ENCODE measurements at places on chromosomes 12 and 14. TPM values are rescaled to one million over a fixed set of nuclear protein-coding genes. Genes with fewer than 3 reads are reported as not detected.
A peak's percentile ranks its signal among the peaks of the same experiment; 100 is the strongest.

ASCL1 gene
- total RNA-seq = not detected

DNA sequence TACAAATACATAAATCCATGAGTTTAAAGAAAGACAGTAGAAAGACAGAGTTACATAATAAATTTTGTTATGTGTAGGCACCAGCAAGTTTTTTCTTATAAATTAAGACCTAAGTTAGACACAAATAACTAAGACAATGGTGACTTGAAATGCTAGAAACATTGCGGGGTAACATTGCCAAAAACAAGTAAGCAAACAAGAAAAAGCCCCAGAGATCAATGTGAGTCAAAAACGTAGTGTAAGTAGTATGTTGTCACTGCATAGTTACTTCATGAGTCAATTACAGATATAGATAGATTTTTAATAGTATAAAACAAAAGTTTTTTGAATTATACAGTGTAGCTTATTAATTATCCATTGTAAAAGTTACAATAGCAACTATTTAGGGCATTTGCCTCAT lies 83.4 kb downstream of the CNTN1 start:
- no peaks in the 10 kb centered on the region for H3K4me1 ChIP-seq
- no peaks in the 10 kb centered on the region for H3K27me3 ChIP-seq
- no peaks in the 10 kb centered on the region for H3K36me3 ChIP-seq
- DNase-seq = no peak

GRCh38 chr12:118816296-118816695 lies 165.0 kb upstream of the SRRM4 start:
- H3K4me1 ChIP-seq = no peaks in the 10 kb centered on the region
- H3K27ac ChIP-seq = no peak overlapping the region
- no peaks in the 10 kb centered on the region for H3K27me3 ChIP-seq

GRCh38 chr14:79279645-79280597 lies 931.4 kb downstream of the DIO2 start:
- no peak overlapping the region for H3K27ac ChIP-seq
- H3K36me3 ChIP-seq = no peaks in the 10 kb centered on the region
- H3K27me3 ChIP-seq = peaks cover 35% of the 10 kb centered on the region
- H3K4me3 ChIP-seq = no peak overlapping the region
- no peaks in the 10 kb centered on the region for H3K4me1 ChIP-seq

LBHD2 gene
- not detected for total RNA-seq

TMEM30B gene
- 3.5 TPM for total RNA-seq

GRCh38 chr14:89342049-89342448 lies 75.0 kb downstream of the FOXN3 start:
- H3K27me3 ChIP-seq = no peaks in the 10 kb centered on the region
- H3K4me3 ChIP-seq = no peak overlapping the region
- peaks cover 3% of the 10 kb centered on the region for H3K36me3 ChIP-seq

GNPNAT1 gene
- 7.8 TPM for total RNA-seq

GRCh38 chr14:77026166-77026929 lies 2.2 kb downstream of the IRF2BPL start:
- H3K36me3 ChIP-seq = peaks cover 3% of the 10 kb centered on the region
- peak overlapping the region; percentile 81 for H3K27ac ChIP-seq
- no peak for DNase-seq
- peak overlapping the region; percentile 98 for H3K4me3 ChIP-seq
- peaks cover 36% of the 10 kb centered on the region for H3K4me1 ChIP-seq

DNA sequence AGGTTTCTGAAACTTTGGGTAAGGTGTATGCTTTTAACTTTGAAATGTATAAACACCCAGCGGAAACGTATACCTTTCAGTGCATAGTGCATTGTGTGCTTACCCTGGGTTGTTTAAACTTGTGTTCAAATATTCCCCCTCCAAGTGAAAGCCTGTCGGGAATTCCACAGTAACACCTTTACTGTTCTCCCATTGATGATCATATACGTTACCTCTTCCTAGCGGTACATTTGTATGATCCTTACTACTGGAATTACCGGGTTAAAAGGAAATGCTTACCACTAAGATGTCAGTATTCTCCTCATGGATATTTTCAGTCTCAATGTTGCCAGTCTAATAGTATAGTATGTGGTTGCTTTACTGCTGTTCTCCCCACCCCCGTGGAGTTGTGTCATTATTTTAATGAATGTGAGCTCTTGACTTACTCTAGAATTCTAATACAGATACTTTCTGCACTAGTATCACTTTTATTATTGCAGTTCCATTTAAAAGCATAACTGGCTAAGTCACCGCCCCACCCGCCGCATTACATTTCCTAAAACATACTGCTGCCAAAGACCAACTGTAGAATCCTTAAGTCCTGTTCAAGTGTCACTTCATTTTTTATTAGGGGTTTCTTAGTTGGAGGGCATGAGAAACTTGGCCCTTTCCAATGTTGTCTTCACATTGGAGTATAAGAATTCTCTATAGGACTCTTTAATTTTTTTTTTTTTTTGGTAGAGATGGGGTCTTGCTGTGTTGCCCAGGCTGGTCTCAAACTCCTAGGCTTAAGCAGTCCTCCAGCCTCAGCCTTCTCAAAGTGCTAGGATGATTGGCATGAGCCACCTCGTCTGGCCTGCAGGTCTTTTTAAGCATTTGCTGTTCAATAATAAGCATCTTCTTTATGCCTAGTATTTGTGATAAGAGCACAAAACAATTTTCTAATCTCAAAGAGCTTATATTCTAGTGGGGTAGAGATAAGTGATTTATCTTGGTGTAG lies 24.9 kb downstream of the NUDT4 start:
- no peaks in the 10 kb centered on the region for H3K36me3 ChIP-seq
- peaks cover 2% of the 10 kb centered on the region for H3K4me1 ChIP-seq
- peak overlapping the region; percentile 34 for H3K27ac ChIP-seq
- H3K4me3 ChIP-seq = peak overlapping the region; percentile 19
- H3K27me3 ChIP-seq = no peaks in the 10 kb centered on the region

KRT83 gene
- total RNA-seq = not detected

GRCh38 chr14:76396714-76397187 lies 20.8 kb downstream of the ESRRB start:
- no peaks in the 10 kb centered on the region for H3K36me3 ChIP-seq
- DNase-seq = no peak
- no peak overlapping the region for H3K4me3 ChIP-seq
- H3K4me1 ChIP-seq = no peaks in the 10 kb centered on the region
- peaks cover 58% of the 10 kb centered on the region for H3K27me3 ChIP-seq
- H3K27ac ChIP-seq = no peak overlapping the region

DNA sequence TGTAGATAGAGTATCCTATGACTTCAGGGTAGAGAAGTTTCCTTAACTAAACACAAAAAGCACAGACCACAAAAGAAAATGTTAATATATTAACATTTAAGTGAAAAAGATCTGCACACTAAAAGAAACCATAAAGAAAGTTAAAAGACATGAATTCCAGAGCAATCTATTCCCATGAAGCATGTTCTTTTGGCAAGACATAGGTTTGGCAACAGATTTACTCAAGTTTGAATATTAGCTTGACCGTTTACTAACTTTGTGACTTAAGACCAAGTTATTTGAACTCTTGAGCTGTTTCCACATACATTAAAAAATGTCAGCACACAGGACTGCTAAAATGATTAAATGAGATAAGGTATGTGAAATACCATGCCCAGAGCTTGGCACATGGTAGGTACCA lies 35.7 kb upstream of the GZMB start:
- no peak for DNase-seq
- H3K4me3 ChIP-seq = no peak overlapping the region
- H3K4me1 ChIP-seq = peaks cover 19% of the 10 kb centered on the region
- no peaks in the 10 kb centered on the region for H3K27me3 ChIP-seq
- H3K36me3 ChIP-seq = peaks cover 5% of the 10 kb centered on the region
- H3K27ac ChIP-seq = no peak overlapping the region

DNA sequence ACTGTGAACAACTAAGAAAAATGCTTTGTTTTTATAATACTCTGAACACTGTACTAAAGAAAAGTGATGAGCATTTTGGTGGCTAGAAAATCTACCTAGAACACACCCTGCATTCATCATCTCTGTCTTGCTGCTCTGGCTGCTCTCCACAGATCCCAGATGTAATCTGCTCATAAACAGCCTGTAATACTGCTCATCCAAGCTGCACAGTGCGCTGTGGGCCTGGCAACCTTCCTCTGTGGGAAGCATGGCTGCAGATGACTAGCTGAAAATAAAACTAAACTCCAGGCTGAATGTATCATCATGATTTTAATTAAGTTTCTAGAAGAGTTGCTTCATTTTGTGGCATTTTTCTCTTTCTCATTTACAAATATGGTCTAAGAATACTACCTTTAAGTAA lies 200.7 kb downstream of the SLC2A13 start:
- no peaks in the 10 kb centered on the region for H3K36me3 ChIP-seq
- no peak overlapping the region for H3K27ac ChIP-seq
- H3K4me1 ChIP-seq = no peaks in the 10 kb centered on the region

GRCh38 chr12:574475-575128 lies 88.6 kb downstream of the NINJ2 start:
- DNase-seq = no peak
- peaks cover 6% of the 10 kb centered on the region for H3K4me1 ChIP-seq
- no peaks in the 10 kb centered on the region for H3K27me3 ChIP-seq
- H3K27ac ChIP-seq = peak overlapping the region; percentile 29

GRCh38 chr12:104351057-104351983 lies 47.8 kb downstream of the EID3 start:
- H3K27me3 ChIP-seq = no peaks in the 10 kb centered on the region
- no peak overlapping the region for H3K27ac ChIP-seq
- peaks cover 5% of the 10 kb centered on the region for H3K36me3 ChIP-seq
- DNase-seq = no peak
- peaks cover 5% of the 10 kb centered on the region for H3K4me1 ChIP-seq

- H3K4me3 ChIP-seq = no peak overlapping the region
- H3K4me1 ChIP-seq = peaks cover 10% of the 10 kb centered on the region
- no peak for DNase-seq
- H3K27me3 ChIP-seq = peaks cover 7% of the 10 kb centered on the region
Measured at GRCh38 chr12:75698052-75698451, 186.6 kb upstream of the KRR1 start.

GRCh38 chr14:67567654-67568053 lies 32.4 kb downstream of the PIGH start:
- DNase-seq = no peak
- H3K36me3 ChIP-seq = no peaks in the 10 kb centered on the region
- no peak overlapping the region for H3K4me3 ChIP-seq
- peak overlapping the region; percentile 43 for H3K27ac ChIP-seq

- no peak overlapping the region for H3K4me3 ChIP-seq
- H3K27me3 ChIP-seq = peaks cover 8% of the 10 kb centered on the region
- DNase-seq = no peak
- no peak overlapping the region for H3K27ac ChIP-seq
- peaks cover 3% of the 10 kb centered on the region for H3K4me1 ChIP-seq
Measured at GRCh38 chr14:20564501-20564997, 3.7 kb upstream of the RNASE9 start.

- no peak for DNase-seq
- H3K4me3 ChIP-seq = no peak overlapping the region
- no peaks in the 10 kb centered on the region for H3K4me1 ChIP-seq
- peaks cover 9% of the 10 kb centered on the region for H3K36me3 ChIP-seq
Measured at GRCh38 chr12:27639265-27639664, 57.0 kb upstream of the REP15 start.

- DNase-seq = no peak
- H3K36me3 ChIP-seq = no peaks in the 10 kb centered on the region
- H3K27ac ChIP-seq = no peak overlapping the region
Measured at GRCh38 chr12:101097829-101098580, 112.0 kb downstream of the SLC5A8 start.

NYNRIN gene
- 0.22 TPM for total RNA-seq

DNA sequence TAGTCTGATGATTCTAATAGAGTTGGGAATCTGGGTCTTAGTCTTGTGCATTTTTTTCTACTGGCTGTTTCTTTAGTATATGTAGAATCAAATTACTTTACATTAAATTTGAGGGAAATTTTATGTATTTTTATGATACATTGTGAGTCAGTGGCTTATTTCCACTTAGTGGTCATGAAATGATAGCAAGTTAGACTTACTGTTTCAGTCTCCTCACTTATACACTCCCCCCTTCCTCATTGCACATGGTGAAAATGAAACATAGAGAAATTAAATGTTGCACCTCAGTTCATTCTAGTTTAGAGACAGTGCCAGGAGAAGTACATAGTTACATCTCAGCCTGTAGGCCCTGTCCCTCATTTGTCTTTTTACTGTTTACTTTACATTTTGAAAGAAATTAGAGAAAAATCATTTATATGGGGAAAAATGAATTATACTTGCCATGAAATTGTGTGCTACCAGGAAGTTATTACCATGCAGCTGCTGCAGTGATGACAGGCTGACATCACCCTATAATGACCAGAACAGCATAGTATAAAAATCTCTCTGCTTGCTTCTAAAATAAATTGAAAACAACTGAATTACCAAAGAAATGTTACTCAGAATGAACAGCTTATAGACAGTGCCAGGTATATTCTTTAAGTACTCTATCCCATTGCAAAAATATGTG lies 113.2 kb downstream of the TRMT5 start:
- H3K36me3 ChIP-seq = no peaks in the 10 kb centered on the region
- no peak for DNase-seq
- H3K27me3 ChIP-seq = no peaks in the 10 kb centered on the region
- H3K4me3 ChIP-seq = no peak overlapping the region
- peak overlapping the region; percentile 19 for H3K27ac ChIP-seq

- DNase-seq = no peak
- H3K36me3 ChIP-seq = peaks cover 10% of the 10 kb centered on the region
- H3K27ac ChIP-seq = no peak overlapping the region
- H3K4me3 ChIP-seq = peak overlapping the region; percentile 79
Measured at GRCh38 chr12:2958432-2959191, 585 bp upstream of the TEAD4 start.

- no peak overlapping the region for H3K27ac ChIP-seq
- no peaks in the 10 kb centered on the region for H3K36me3 ChIP-seq
- H3K4me1 ChIP-seq = no peaks in the 10 kb centered on the region
- no peaks in the 10 kb centered on the region for H3K27me3 ChIP-seq
- H3K4me3 ChIP-seq = no peak overlapping the region
Measured at GRCh38 chr14:42370056-42370455, 763.4 kb downstream of the LRFN5 start.
